ENCODE measurements at places on chromosomes 1 and 21. TPM values are rescaled to one million over a fixed set of nuclear protein-coding genes. Genes with fewer than 3 reads are reported as not detected.
A peak's percentile ranks its signal among the peaks of the same experiment; 100 is the strongest.

DNA sequence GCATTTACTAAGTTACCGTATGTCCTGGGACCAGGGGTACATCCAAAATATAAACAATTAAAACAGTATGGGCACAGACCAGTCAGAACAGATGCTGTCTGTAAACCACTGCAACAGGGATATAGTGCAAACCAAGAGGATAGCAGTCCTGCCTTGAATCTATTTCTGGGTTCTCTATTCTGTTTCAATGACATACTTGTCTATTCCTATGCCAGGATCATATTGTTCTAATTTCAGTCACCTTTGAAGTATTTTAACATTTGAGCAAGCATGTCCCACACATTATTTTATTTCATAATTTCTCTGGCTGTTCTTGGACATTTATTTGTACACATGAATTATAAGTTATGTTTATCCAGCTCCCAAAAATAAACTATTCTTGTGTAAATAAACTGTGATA lies 28.2 kb upstream of the SYDE2 start:
- DNase-seq: no peak

DNA sequence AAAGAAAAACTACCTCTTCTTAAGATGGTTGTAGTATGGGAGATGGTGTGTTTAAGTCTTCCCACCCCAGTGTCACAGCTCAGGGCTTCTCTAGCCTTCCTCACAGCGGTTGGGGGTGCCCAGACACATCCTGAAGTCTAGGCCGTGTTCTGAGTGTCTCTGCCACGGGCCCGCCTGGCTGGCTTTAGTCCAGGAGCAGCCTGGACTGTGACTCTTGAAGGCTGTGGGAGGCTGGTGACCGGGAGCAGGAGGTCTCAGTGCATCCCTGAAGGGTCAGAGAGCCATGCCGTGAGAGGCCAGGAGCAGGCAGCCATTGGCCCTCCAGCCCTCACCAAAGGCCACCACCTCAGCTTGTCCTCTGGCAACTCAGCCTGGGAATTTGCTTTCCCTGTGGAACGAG lies 4.5 kb downstream of the EPHX1 start:
- DNase-seq: no peak

Gene TEDDM1
- not detected for total RNA-seq

Gene GUCA2B
- not detected for total RNA-seq

DNA sequence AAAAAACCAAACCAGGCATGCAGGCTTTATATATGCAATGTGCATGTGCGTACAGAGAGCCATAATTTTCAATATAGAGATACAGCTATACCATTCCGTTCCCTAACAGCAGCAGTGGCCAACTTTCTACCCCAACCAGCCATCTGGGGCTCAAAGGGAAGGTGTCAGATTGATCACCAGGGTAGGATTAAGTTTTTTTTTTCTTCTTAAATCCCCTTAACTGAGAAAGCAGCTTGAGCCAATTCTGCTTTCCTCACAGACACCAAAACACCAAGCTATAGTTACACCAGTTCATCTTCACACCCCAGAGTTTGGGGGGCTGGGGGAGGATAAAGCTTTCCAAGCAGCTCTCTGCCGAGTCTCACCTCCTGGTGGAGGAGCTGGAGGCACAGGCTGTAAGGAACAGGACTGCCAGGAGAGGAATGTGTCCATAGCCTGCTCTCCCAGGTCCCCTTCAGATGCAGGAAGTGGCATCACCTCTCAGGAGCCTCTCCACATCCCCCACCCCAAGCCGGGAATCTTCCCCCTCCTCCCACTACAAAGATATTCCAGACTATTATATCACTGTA lies 87.9 kb downstream of the SSBP3 start:
- no peak for DNase-seq

- DNase-seq: no peak
Observed at GRCh38 chr1:227891955-227892488, 55.7 kb downstream of the WNT9A start.

Gene C1orf105
- total RNA-seq: 8.5 TPM

- no peak for DNase-seq
Observed at GRCh38 chr1:30526652-30527345, 196.6 kb downstream of the MATN1 start.

GRCh38 chr21:36431252-36431651 lies 46.1 kb downstream of the CHAF1B start:
- no peak for DNase-seq

- DNase-seq: no peak
Observed at GRCh38 chr1:47378147-47378546, 37.9 kb upstream of the FOXE3 start.

GRCh38 chr21:46323227-46323709 lies 402 bp downstream of the C21orf58 start:
- DNase-seq: no peak

DNA sequence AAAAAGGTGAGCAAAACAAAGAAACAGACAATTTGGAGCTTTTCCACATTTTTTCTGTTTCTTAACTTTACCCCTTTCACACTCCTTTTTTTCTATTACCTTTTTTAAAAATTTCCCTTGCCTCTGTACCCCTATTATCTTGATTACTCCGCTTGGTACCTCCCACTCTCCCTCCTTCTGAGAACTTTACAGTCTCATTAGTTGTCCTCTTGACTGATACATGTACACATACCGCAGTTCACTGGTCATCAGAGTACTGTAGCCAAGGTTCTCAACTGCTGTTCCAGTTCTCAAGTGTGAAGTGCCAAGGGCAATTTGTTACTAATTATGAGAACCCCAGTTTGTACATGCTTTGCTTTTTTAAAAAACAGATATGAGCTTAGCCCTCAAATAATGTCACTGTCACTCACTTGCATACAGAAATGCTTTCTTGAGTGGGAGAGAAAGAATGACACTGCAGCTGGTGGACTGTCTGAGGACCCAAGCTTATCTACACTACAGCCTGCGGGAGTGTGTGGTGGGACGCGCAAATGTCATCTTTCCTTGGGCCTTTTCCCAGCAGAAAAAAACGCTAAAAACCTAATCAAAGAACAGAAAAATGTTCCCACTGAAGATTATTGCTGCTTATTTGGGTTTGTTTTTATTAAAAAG lies 160.8 kb downstream of the DISP1 start:
- DNase-seq: no peak

DNA sequence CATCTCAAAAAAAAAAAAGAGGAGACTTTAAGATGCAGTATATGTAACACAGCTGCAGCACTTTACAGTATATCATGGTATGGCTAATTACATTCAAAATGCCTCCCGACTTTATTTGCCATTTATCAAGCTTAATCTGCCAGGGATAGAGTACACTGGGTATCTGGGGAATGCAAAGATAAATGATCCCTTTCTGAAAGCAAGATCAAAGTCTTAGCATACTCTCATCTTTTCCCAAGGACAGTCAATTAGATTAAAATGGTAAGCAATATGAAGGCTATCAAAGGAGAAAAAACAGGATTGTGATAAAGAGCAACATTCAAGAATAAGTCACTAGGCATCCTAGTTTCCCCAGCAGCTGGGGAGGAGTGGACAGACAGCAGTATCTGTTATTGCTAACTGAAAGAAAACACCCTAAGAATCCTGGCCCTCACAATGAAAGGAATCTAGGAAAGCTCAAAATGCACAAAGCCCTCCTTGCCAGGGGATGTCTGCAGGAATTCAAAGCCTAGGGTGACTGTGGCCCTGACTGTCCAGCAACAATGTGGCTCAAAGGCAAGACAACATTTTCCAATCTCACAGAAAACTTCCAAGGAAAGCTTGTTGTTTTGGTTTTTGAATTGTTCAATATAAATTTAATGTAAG lies 56.7 kb upstream of the RAP1GAP start:
- DNase-seq: no peak

Gene RYR2
- total RNA-seq: 783 TPM

DNA sequence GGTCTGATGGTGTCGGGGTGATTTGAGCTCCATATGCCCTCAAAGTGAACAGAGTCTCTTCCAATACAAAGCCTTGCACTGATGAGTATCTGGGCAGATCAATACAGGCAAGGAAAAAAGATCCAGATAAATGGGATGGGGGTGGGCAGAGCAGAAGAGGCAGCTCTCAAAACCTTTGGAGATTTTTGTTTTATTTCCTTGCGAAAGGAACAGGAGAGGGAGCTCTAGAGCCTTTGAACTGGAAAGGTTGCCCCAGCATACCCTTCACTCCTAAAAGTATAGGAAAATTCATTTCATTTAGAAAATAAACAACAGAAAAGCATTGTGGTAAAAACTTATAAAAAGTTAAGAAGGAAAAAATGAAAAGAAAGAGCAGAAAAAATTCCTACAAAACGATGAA lies 31.4 kb upstream of the OLIG2 start:
- DNase-seq: no peak

DNA sequence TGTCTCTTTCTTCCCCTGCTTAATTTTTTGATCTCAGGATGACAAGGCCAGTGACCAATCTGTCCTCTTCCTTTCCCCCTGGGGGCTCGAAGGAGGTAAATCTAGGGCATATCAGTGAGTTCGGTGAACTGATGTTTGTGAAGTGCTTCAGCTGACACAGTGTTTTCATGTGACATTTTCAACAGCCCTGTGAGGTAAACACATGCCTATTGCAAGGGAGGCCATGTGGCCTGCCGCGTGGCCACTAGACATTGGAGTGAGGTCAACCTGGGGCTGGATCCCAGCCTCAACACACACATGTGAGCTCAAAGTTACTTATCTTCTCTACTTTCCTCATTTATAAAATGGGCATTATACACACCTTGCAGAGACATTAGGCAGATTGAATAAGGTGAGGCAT lies 126.3 kb downstream of the PLPP3 start:
- peak; percentile 27 for DNase-seq

Data from left ventricle myocardium inferior (tissue), 1 donor.